ENCODE measurements at places on chromosomes 7 and 10.
A peak's percentile ranks its signal among the peaks of the same experiment; 100 is the strongest.

GRCh38 chr7:111895049-111895448 is 311.1 kb downstream of the DOCK4 start:
- no peak for DNase-seq

- no peak for DNase-seq
Observed at GRCh38 chr7:114973147-114973546, 51.3 kb downstream of the MDFIC start.

- no peak for DNase-seq
Observed at GRCh38 chr7:44898039-44898438, 12.7 kb upstream of the PURB start.

- no peak for DNase-seq
Observed at GRCh38 chr7:2050511-2050866, 182.3 kb downstream of the MAD1L1 start.

DNA sequence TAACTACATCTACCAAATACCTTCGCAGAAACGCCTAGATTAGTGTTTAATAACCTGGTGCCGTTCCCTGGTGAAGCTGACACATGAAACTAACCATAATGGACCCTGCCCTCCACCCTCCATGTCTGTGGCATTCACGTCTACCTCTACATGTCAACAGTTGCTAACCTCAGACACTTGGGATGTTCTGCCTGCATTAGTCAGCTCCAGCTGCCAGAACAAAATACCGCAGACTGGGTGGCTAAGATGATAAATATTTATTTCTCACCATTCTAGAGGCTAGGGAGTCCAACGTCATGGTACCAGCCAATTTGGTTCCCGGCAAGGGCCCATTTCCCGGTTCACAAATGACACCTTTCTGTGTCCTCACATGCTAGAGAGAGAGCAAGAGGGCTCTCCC is 118.5 kb upstream of the CHST15 start:
- DNase-seq = no peak

GRCh38 chr7:28725911-28726310 is 232.2 kb downstream of the TRIL start:
- no peak for DNase-seq

GRCh38 chr10:87500646-87501048 is 4.0 kb upstream of the MINPP1 start:
- DNase-seq = no peak

DNA sequence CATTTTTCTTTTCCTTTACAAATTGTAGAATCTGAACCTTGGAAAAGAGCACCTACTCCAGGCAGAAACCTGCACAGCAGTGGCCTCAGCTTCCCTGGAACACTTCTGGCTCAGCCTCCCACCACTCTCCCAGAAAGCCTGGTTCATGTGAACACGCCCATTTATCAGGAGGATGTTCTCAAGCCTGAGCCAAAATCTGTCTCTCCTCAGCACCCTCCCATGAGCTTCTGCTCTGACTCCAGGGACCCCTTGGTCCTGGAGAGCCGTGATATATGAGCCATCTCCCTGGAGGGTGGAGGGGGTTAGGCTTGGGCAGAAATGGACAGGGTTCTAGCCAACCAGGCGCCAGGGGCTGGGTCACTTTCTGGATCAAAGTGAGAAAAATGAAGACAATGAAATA is 10.1 kb downstream of the GDF2 start:
- no peak for DNase-seq

DNA sequence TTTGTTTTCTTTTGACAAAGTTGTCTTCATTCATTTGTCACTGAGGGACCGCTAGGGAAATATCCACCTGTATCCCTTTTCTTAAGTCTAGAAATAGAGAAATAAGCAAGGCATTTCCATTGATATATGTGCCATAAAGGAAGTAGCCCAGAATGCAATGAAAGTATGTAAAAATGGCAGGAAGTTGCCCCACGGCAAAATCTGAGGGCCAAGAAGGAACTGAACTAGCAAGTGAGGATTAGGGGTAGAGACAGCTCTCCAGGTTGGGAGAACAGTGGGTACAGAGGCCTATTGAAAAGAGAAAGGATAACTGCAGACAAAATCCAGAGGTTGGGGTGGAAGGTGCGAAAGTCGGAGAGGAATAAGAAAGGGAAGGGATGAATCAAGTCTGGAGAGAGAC is 56.6 kb upstream of the TOMM7 start:
- no peak for DNase-seq

DNA sequence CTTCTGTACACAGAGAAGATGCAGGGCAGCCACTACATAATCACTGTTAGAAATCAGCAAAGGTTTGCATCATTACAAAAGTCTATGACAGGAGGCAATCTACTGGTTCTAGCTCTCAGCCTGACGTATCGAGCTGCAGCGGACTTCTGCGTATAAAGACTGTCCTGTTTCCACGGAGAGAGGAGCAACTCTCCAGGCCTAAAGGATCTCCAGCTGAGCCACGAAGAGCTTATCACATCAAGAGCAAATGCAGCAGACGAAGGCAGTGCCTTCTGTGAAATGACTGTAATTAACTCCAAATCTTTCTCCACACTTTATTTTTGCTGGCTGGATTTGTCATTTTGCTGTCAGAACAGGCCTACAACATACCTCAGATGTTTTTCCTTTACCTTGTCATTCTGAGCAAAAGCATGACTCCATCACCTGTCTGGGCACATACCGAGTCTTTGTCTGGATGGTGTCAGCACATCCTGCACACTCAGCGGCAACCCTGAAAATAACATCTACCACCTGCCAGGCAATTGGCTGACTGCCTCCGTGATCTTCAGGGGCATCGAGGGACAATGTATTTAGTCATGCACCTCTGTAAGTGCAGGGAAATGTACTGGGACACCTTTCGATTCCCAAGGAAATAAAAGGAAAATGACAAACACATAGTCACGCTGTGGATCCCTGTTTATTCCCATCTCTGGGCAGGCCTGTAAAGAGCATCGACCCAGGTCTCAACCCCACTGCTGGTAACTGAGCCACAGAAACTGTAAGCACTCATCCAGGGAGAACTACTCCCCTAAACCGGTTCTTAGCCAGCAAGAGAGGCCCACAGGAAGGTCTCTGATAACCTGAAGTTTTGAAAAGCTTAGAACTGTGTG is 26.3 kb upstream of the SH3PXD2A start:
- no peak for DNase-seq

GRCh38 chr10:67936416-67936815 is 52.0 kb downstream of the SIRT1 start:
- DNase-seq = no peak

DNA sequence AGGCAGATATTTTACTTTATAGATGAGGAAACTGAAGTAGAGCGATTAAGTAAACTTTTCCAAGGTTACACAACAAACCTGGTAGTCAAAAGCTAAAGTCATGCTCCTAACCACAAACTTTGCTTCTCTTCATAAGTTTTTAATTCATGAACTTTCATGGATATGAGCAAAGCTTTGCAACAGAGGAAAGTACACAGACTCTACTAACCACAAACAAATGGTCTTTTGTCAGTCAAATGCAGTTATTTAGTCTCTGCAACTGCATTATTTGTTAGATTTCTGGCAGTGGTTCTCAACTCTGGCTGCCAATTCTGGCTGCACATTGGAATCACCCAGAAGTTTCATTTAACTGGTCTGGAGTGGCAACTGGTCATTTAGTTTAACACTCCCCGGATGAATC is 140.6 kb upstream of the TMEM168 start:
- DNase-seq = peak; percentile 81

GRCh38 chr10:34526186-34526585 is 288.9 kb downstream of the PARD3 start:
- no peak for DNase-seq

DNA sequence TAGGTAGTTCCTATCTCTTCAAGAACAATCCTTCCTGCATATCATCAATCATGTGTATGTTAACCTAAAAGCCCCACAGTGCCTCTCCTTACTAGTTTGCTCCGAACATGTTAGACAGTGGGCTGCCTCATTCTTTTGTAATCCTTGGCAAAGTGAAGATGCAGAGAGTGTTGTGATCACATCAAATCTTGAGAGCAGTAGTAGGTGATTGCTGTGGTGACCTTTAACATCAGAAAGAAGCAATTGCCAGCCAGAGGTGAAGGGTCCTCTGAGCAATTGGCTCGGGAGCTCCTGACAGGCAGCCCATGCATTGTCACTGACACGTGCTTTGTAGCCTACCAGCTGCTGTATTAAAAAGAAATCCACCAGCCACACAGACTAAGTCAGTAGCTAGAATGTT is 19.6 kb upstream of the GSTK1 start:
- DNase-seq = no peak

GRCh38 chr10:86899670-86900276 is 57.6 kb downstream of the MMRN2 start:
- peak; percentile 79 for DNase-seq

- no peak for DNase-seq
Observed at GRCh38 chr7:6482307-6482706, 34.6 kb upstream of the DAGLB start.

DNA sequence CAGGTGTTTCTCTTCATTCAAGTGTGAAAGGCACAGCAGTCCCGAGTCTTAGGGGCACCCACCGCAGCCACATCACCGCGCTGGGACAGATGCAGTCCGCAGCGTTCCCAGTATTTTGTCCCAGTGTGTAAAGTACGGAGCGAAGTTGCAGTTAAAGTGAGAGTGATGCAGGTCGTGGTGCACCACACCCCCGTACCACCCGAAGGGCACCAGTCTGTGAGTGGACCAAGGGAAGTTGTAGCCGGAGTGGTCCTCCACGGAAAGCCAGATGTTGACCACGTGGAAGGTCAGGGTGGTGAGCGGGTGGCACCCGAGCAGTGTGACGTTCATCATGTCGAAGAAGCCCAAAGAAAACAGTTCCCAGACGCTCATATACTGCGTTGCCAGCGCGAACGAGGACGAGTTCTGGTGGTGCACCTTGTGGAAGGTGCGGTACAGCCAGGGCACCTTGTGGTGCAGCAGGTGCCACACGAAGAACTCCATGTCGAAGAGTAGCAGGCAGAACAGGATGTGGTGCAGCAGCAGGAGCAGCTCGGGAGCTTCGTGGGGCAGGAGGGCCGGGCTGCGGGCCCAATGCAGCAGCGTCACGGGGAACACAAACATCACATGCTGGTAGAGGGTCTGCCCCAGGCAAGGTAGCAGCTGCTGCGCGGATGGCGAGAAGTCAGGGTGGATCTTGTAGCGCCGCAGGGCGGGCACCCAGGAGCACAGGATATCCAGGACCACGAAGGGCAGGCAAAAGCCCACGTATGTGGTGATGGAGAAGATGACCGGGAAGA is 526 bp downstream of the CH25H start:
- DNase-seq = no peak

- no peak for DNase-seq
Observed at GRCh38 chr7:111639934-111640333, 77.6 kb upstream of the IMMP2L start.

DNA sequence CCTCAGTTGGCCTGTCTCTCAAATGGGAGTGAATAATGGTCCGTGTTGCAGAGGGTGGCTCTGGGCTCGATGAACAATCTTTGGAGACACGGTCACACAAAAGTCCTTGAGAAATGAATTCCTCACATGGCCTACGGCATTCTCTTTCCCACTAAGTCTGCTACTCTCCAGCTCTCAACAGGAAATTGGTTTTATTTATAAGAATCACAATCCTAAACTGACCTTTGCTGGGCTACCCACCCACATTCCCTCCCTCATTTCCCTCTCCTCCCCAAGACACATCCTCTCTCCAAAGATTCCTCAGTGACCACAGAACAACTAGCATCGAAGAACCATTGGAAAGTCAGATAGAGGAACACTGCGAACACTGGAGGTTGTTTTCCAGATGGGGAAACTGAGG is 4.7 kb downstream of the AFAP1L2 start:
- no peak for DNase-seq

- no peak for DNase-seq
Observed at GRCh38 chr10:70540089-70540788, 61.7 kb downstream of the PALD1 start.

GRCh38 chr7:108253275-108254044 is 123.3 kb upstream of the LAMB4 start:
- no peak for DNase-seq

- no peak for DNase-seq
Observed at GRCh38 chr10:99742701-99743100, 10.7 kb downstream of the CUTC start.

- DNase-seq = no peak
Observed at GRCh38 chr7:133807624-133808492, 319.3 kb upstream of the LRGUK start.

GRCh38 chr7:30420662-30421061 is 57.9 kb downstream of the NOD1 start:
- no peak for DNase-seq

DNA sequence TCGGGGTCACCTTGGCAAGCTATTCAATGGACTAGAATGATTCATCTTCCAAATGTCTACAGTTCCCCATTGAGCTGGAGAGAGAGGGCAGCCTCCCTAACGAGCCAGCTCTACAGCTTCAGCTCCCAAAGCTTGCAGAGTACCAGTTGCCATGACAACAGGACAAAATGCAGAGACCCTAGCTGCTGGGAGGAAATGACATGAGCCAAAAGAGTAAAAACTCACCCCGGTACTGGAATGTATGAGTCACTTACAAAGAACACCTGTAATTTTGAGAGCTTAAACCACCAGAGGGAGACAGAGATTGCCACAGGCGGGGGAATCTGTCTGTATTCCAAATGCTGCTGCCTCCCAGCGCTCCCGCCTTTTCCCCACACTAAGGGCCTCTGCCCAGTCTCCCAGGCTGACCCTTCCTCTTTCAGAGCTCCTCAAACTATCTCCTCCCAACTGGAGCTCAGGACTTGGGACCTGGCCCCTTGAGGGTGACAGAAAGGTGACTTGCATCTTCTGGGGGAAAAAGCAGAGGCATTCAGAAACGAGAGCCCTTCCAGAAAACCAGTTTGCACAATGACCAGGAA is 95.5 kb downstream of the CUL2 start:
- DNase-seq = peak; percentile 35

DNA sequence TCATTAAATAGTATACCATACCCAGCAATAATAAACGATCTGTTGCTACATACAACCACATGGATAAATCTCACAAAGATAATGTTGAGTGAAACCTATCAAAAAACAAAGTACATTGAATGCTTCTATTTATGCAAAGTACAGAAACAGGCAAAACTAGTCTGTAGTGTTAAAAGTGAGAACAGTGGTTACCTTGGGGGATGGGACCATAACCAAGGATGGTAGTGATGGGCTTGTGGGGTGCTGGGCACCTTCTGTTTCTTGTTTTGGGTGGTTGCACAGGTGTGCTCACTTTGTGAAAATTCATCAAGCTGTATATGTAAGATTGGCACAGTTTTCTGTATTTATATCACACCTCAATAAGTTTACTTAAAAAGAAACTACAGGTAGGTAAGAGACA is 105.7 kb downstream of the ATE1 start:
- DNase-seq = no peak

- no peak for DNase-seq
Observed at GRCh38 chr10:4034907-4035598, 250.0 kb upstream of the KLF6 start.

- peak; percentile 20 for DNase-seq
Observed at GRCh38 chr7:16055263-16055976, 365.9 kb downstream of the CRPPA start.

DNA sequence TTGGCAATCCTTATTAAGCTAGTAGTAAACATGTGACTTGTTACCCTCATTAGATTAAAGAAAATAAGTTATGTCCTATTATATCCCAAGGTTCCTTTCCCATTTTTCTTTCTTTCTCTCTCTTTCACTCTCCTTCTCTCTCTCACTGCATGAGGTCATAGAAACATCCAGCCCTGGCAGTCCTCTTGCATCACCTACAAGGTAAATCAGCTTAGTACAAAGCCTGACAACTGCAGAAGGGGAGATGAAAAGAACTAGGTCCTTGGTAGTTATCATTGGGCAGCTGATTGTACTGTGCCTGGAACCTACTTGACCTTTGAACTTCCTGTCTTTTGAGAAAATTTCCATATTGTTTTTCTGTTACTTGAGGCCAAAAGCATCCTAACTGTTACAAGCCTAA is 307.9 kb upstream of the SP8 start:
- DNase-seq = no peak

GRCh38 chr7:46811529-46811928 is 770.4 kb downstream of the TNS3 start:
- no peak for DNase-seq
